ENCODE measurements at places on chromosomes 12 and 14.

DNA sequence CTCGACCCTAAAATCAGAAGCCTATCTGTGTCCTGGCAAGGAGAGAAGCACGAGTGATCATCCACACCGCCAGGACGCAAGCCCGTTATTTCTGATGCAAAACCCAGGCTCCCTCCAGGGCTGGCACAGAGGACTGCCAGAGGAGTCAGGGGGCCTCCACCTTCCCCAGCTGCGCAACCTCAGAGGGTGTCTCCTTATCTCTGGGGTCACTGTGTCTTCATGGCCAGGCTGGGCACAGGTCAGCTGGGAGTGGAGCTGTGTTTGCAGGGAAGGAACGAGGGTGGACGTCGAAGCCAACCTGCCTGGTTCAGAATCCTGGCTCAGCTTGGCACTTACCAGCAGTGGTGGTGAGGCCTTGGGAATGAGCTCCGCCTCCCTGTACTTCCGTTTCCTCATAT, 12.0 kb upstream of the SERPINA3 start:
- no peak for DNase-seq

GRCh38 chr12:32223941-32224340, 117.3 kb downstream of the BICD1 start:
- DNase-seq = no peak

DNA sequence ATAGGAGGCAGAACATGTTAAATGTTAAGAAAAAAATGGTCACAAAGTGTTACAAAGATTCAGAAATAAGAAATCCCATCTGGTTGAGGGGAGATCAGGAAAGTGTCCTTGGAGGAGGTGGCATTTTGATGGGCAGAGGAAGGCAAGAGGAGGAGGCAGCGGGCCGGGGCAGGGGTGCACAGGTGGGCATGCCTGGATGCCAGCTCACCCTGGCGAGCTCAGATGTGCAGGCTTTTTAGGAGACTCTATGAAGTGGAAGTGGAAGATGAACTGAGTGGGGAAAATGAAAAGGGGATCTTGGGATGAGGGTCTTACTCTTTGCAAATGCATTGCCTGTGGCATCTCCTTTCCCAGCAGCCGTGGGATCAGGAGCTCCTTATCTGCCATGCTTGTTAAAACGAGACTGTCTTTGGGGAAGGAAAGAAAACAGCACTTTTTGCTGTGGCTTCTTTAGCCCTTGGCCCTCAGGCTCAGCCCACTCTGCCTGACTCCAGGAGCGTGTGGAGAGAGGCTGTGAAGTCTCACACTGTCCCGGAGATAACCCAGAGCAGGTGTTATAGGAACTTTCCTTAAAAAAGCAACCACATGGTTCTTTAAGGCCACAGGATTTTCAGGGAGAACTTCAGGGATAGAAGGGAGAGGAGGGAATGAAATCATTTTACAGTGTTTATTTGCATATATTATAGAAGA, 62.6 kb downstream of the ELK3 start:
- DNase-seq = no peak

GRCh38 chr14:75428230-75429104, 645 bp downstream of the JDP2 start:
- DNase-seq = peak; percentile 40

All from activated T-cell treated with anti-CD3 and anti-CD28 coated beads, Interleukin-2, amount 50 U/mL, for 72 hours (primary cell).